ENCODE measurements at places on chromosomes 5 and 9. TPM values are rescaled to one million over a fixed set of nuclear protein-coding genes. Genes with fewer than 3 reads are reported as not detected.
A peak's percentile ranks its signal among the peaks of the same experiment; 100 is the strongest.

DNA sequence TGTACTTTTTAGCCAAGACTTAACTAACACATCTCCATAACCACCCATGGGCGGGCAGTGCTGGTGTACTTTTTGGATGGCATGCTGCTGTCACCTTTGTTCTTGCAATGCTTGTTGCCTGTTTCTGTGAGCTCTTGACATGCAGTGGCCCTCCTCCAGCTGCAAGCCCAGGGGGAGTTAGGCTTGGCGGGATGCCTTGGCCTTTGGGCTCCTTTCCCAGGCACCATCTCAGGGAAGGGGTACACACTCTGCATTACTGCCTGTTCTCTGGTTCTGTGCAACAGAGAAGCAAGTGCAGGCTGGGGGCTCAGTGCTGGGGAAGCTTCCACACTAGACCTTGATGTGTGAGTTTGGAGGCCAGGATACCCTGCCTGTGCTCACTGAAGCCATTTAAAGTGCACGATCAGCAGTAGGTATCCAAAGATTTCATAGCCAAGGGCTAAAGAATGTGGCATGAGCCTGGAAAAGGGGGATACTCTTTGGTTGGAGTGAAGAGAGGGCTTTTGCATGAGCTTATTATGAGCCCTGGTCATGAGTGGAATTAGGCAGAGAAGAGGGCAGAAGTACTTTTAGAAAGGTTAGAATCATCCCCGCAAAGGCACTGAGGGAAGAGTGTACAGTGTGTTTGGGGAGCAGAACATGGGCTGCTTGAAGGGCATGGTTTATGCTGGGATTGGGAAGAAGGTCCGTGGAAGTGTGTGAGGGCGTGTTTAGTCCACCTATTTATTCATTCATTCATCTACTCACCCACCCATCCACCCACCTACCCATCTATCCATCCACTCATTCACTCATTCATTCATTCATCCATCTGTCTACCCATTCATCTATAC is 22.5 kb downstream of the PSAT1 start:
- no peak for DNase-seq
- H3K27ac ChIP-seq: no peak overlapping the region
- H3K27me3 ChIP-seq: no peaks in the 10 kb centered on the region
- H3K36me3 ChIP-seq: peaks cover 96% of the 10 kb centered on the region
- H3K4me3 ChIP-seq: no peak overlapping the region

- H3K4me1 ChIP-seq: no peaks in the 10 kb centered on the region
- DNase-seq: no peak
- H3K27me3 ChIP-seq: no peaks in the 10 kb centered on the region
- H3K36me3 ChIP-seq: no peaks in the 10 kb centered on the region
Observed at GRCh38 chr9:90916147-90916734, 114.6 kb downstream of the SYK start.

DNA sequence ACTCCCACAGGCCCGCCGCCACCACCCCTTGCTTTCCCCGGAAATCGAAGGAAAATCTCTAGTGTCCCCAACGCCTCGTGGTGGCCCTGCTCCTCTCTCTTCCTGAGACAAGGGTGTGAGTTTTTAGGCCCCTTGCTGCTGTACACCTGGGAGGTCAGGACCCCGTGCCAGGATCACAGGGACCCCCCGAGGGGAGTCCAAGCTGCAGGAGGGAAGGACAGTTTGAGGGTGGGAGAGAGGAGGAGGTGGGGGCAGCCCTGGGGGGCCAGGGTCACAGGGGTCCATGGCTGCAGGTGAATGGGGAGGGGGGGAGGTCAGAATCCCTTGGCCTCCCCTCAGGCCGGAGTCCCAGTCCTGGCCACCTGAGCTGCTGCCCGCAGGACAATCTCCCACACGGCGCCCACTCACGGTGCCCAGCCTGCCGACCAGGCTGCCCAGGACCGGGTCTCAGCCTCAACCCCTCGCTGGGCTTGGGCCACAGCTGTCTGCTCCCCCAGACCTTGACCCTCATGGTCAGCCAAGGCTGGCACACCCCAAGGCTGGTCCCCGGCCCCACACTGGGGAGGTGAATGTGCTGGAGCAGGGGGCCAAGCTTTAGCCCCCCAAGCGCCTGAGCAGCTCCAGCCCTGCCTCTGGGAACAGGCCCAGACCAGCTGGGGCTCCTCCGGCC is 19.9 kb downstream of the TPPP start:
- peak; percentile 26 for DNase-seq
- no peak overlapping the region for H3K27ac ChIP-seq
- no peaks in the 10 kb centered on the region for H3K27me3 ChIP-seq
- H3K4me1 ChIP-seq: no peaks in the 10 kb centered on the region
- H3K4me3 ChIP-seq: no peak overlapping the region

- no peak overlapping the region for H3K4me3 ChIP-seq
- peak; percentile 47 for DNase-seq
- H3K36me3 ChIP-seq: no peaks in the 10 kb centered on the region
- H3K27ac ChIP-seq: no peak overlapping the region
Observed at GRCh38 chr5:173645437-173645807, 29.0 kb upstream of the BOD1 start.

Gene MARCHF11
- total RNA-seq: 0.37 TPM

All from H9 (cell line).